Activated T-cell treated with anti-CD3 and anti-CD28 coated beads for 48 hours (primary cell): ENCODE measurements at places on chromosomes 5 and 9.

DNA sequence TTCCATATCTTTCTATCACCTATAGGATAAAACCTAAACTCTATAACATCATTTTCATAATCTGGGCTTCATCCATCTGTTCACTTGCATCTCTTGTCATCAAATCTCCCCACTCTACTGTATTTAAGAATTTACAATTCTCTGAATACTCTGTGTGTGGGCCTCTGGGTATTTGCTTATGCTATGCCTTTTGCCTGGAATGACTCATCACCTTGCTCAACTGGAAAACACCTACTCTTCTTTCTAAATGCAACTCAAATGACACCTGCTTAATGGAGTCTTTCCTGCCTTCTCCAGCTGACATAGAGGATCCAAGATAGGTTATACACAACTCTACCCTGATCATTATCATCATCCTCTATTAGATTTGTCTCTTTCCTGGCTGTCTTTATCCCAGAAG is 421.7 kb downstream of the SPATA31D1 start:
- DNase-seq, result no peak

- no peak for DNase-seq
These were observed 155.5 kb downstream of the GNAQ start for GRCh38 chr9:77876091-77876490.

DNA sequence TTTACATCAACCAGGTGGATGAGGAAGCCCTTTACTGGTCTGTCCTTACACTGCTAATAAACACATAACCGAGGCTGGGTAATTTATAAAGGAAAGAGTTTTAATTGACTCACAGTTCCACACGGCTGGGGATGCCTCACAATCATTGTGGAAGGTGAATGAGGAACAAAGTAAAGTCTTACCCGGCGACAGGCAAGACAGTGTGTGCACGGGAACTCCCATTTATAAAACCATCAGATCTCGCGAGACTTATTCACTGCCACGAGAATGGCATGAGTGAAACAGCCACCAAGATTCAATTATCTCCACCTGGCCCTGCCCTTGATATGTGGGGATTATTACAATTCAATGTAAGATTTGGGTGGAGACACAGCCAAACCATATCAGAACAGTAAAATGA is 67.3 kb upstream of the GRAMD2B start:
- DNase-seq, result no peak

- DNase-seq, result no peak
These were observed 806.2 kb upstream of the WWC1 start for GRCh38 chr5:167485061-167485774.

GRCh38 chr5:6066016-6066415 is 312.3 kb downstream of the MED10 start:
- DNase-seq, result no peak

DNA sequence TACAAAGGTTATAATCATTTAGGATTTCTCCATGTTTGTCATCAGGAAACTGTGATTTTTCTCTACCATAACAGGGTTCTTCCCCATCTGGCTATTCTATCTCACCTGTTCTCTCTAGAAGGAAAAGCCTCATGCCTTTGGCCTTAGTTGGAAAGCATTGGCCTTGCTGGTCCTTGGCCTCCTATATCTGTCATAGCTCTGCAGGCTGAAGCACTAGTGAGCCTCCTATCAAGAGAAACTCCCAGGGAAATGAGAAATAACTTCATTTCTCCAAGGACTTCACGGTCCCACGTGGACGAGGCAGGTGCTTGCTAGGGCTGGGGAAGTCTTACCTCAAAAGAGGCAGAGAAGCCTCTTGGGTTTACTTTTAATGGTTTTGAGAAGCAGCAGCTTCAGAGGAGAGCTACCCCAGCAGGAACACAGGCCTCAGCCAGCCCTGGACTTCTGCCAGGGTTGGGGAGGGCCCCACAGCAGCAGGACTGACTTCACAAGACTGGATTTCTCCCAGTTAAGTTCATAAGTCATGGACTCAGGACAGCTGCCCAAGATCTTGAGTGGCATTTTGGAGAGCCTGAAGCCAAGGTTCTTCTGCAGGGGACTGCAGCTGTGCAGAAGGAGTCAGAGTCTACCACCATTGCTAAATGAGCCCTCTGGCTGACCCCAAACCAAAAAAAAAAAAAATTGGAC is 15.8 kb upstream of the PSAT1 start:
- DNase-seq, result no peak

- DNase-seq, result no peak
These were observed 49.4 kb downstream of the TRPM6 start for GRCh38 chr9:74838351-74838750.

DNA sequence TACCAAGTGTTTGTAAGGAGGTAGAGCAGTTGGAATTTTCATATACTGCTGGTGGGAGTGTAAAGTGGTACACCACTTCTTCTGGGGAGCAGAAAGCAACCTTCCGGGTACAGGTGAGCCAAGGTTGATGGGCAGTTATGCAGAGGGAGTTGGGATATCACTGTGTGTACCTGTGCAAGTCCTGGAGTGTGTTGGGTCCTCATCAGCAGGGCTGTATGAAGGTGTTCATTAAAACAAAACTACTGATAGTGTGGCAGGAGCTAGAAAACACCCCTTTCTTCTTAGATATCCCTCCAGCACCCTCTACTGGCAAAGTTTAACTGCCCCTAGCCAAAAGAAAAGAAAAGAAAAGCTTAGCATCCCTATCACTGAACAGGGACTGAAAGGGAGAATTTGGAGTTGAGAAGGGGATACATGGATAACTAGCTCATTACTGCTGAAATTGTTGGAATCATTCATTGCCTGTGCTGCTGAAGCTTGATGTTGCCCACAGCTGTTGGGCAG is 10.7 kb downstream of the MARCHF6 start:
- no peak for DNase-seq

DNA sequence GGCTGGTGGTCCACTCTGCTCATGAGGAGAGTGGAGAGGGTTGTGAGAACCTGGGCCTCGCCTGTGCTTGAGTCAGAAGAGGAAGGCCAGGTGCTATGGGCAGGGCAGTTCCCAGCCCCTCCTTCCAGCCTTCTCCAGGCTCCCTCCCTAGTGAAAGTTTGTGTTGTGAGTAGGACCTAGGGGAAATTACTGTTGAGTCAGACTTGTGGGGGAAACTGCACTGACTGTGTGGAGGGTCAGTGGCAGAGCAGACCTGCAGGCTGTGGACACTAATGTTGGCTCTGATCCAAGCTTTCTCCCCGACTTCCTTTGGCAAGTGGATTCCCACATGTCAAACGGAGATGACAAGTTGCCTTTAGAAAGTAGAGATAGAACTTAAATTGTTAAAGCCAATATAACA is 102.6 kb downstream of the ARHGAP26 start:
- no peak for DNase-seq

DNA sequence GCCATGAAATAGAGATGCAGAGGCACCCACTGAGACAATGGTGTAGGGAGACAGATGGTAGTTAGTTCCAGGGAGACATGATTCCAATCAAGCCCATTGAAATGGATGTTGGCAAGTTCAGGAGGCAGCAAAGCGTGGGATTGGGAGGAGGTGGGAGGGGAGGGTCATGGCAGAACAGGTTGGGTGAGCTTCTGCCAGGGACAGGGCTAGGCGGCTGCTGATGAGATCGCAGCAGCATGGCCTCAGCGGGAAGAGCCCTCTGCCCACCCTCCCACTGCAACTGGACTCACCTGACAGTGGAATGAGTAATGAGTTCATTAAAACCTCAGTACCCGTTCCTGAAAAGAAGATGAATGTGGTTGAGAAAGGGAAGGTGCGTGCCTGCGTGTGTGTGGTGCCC is 418.2 kb downstream of the CDK5RAP2 start:
- DNase-seq, result no peak

DNA sequence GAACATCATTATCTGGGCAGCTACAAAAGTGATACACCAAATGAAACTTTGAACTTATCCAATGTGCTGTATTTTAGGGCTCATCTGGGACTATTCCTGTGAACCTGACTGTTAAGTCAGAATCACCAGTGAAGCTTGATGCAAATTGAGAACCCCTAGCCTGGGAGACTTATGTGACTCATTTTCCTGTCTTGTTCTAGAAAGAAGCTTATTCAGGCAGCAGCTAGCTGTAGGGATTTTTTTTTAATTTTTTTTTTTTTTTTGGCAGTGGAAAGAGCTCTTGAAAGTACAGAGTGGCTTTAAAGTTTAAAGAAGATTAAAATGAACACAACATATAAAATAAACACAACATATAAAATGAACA is 81.1 kb upstream of the TNFAIP8 start:
- DNase-seq, result no peak

- DNase-seq, result no peak
These were observed 697 bp downstream of the SLC1A1 start for GRCh38 chr9:4490705-4491625.

GRCh38 chr5:206927-207536 is 10.9 kb downstream of the CCDC127 start:
- DNase-seq, result no peak

DNA sequence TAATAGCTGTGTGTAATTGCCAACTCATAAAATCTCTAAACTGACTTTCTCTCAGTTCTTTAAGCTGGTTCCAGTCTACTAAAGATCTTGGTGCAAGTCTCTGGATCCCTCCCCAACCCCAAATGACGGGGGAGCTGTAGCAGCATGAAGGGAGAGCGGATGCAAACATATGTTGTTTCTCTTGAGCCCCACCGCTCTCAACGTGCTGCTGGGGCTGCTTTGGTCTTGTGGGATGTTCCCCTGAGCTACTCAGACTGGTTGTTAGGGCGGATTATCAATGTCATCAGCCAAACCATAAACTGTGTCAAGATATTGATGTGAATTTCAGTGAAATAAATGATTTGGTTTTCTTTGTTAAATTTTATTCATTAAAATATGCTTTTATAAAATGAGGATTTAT is 40.9 kb upstream of the APC start:
- no peak for DNase-seq

- no peak for DNase-seq
These were observed 294.6 kb downstream of the BNC2 start for GRCh38 chr9:16575986-16576245.

GRCh38 chr5:124902097-124902821 is 155.8 kb upstream of the ZNF608 start:
- DNase-seq, result no peak

DNA sequence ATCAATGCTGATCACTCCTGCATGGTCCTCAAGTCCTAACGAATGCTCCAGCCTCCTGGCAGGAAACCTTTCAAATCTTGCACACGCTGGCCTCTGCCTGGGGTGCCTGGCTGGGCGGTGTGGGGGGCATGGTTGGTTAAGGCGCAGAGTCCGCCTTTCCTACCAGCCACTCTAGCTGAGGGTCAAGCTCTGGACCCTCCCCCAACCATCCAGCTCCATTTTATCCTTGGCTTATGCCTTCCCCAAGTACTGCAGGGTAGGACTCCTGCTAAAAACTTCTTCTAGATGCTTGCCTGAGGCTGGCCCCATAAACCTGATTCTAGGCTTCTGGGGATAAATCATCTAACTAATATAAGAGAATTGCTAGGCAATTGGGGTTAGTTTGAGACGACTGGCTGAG is 808 bp upstream of the MVB12B start:
- DNase-seq, result no peak

DNA sequence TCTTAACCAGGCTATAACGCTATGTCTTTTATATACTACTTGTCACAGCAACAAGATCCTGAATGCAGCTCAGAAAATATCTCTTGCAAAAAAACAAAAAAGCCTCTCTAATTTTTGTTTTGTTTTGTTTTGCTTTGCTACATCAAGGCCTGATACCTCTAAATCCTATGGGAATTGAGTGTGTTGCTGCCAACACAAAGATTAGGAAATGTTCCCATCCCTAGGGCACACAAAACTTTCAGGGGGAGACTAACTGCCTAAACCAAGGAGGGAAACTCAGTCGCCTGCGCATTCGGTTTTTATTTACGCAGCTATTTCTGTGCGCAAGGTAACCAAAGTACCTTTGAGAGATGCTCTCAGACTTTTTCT is 1.7 kb downstream of the SSBP2 start:
- DNase-seq, result no peak

DNA sequence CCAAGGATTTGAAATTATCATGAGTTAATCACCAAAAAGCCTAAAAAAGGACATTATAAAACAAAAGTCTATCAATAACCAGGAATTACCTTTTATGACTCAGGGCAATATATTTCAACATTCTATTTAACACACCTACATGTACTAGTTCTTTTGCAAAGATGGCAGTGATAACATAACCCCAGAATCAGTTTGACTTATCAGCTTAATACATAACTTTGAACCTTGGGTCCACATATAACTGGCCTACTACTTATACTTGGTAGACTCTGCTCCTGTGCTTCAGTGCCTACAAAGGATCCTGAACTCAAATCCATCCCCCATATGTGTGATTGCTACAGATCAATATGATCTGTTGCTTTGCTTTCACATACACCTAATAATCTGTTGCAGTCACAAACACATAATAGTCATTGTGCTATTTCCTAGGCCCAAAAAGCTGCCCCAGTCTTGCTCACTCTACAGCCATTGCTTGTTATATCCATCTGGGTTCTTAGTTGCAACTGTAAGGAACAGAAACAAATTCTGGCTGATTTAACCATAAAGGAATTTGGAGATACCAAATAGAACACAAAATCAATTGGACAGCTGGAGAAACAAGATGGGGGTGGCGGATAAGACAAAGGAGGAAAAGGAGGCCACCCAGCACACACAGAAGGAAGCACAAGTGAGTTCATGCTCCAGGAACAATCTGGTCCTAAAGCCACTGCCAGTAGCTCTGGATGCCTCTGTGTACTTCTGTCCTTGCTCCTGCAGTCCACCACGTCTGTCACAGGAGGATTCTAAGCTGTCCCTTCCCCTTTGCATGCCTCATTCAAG is 25.5 kb downstream of the DEPDC1B start:
- DNase-seq, result no peak

- no peak for DNase-seq
These were observed 4.3 kb downstream of the RIC1 start for GRCh38 chr9:5633243-5633642.

GRCh38 chr5:15573590-15573989 is 73.6 kb downstream of the FBXL7 start:
- no peak for DNase-seq

- DNase-seq, result no peak
These were observed 117.2 kb upstream of the SARDH start for GRCh38 chr9:133855371-133855770.

DNA sequence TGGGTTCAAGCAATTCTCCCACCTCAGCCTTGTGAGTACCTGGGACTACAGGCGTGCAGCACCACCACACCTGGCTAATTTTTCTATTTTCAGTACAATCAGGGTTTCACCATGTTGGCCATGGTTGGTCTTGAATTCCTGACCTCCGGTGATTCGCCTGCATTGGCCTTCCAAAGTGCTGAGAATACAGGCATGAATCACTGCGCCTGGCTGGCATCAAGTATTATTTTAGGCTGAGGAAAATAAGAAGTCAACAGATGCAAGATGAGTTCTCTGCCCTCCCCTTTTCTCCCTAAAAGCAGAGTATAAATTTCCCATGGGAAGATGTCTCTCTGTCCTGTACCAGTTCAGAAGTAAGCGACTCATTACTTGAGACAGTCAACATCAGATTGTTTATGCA is 71.5 kb downstream of the ELAVL2 start:
- no peak for DNase-seq
